ENCODE measurements at places on chromosomes 12 and 14.

- DNase-seq: no peak
Observed at GRCh38 chr14:59753512-59753911, 117.1 kb downstream of the RTN1 start.

GRCh38 chr12:53340398-53340797 lies 4.2 kb upstream of the SP7 start:
- no peak for DNase-seq

DNA sequence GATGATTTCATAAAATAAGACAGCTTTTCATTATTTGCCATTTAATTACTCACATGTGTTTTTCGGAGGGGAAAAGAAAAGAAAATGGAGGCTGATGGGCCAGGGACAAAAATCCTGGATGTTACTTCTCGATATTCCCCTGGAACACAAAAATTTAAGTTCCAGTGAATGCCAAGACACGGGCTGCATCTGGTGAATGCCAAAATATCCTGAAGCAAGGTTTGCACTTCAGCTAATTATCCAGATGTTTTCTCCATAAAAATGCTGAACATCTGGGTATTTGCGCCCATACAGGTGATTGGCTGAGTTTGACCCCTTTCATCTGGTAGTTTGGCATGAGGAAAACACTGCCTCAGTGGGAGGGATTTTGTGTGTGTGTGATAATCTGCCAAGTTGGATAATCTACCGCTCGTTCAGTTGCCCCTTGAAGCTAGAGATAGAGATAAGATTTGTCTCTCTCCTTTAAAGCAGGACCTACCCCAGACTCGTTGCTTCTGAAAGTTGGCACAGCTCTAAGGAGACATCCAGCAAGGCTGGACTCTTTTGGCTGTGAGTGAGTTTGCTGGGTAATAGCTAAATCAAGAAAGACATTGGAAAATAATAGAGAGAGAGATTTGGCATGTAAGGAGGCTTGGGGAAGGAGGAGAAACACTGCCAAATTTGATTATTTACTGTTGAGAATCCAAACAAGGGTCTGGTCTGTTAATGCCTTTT lies 390.0 kb downstream of the EGLN3 start:
- no peak for DNase-seq

GRCh38 chr12:82279536-82280058 lies 78.6 kb downstream of the CCDC59 start:
- DNase-seq: peak; percentile 60

GRCh38 chr14:55546212-55546874 lies 33.7 kb upstream of the KTN1 start:
- no peak for DNase-seq

DNA sequence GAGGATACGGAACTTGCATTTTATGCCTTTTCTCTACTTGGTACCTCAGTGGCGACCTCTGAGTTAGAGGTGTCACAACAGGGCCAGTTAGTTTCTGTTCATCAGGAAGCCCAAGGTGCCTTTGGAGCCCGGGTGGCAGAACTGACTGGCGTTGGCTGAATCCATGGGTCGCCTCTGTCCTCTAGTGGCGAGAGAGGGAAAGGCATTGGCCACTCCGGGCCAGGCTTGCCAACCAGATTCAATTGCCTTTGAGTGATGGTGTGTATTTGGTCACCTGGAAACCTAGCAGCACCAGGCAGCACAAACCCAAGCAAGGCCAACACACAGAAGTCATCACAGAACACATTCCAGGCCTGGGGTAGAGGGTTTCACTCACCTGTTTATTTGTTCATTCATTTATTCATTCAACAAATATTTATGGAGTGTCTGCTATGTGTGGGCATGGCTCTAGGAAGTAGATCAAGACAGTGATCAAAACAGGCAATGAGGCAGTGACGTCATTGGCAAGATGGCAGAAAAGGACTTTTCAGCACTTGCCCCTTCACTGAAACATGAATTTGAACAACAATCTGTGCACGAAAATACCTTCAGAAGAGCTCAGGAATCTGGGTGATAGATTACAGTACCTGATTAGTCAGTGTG lies 40.5 kb upstream of the KCNA5 start:
- peak; percentile 24 for DNase-seq

DNA sequence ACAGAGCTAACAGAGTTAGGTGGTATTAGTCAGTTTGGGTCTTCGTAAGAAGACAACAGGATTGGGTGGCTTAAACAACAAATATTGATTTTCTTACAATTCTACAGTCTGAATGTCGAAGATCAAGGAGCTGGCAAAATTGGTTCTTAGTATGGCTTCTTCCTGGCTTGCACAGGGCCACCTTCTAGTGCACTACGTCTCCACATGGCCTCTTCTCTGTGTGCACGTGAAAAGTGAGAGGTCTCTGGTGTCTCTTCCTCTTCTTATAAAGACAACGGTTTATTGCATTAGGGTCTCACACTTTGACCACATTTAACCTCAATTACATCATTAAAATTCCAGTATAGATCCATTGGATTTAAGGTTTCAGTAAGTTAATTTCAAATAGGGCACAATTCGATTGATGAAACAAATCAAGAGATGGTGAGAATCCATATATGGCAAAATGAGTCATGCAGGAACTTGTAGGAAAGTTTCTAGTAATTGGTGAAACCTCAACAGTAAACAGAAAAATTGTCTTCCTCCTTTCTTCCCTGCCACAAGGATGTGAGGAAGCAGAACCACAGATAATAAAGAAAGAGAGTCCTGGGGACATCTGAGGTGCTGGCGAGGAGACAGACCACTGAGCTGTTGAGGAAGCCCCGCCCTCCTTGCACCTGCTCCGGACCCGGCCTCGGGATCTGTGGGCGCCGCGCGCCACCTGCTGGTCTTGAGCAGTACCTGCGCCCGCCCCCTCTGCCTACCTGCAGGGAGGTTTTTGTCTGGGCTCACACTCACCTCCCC lies 846.7 kb downstream of the TMEM121 start:
- DNase-seq: peak; percentile 60

DNA sequence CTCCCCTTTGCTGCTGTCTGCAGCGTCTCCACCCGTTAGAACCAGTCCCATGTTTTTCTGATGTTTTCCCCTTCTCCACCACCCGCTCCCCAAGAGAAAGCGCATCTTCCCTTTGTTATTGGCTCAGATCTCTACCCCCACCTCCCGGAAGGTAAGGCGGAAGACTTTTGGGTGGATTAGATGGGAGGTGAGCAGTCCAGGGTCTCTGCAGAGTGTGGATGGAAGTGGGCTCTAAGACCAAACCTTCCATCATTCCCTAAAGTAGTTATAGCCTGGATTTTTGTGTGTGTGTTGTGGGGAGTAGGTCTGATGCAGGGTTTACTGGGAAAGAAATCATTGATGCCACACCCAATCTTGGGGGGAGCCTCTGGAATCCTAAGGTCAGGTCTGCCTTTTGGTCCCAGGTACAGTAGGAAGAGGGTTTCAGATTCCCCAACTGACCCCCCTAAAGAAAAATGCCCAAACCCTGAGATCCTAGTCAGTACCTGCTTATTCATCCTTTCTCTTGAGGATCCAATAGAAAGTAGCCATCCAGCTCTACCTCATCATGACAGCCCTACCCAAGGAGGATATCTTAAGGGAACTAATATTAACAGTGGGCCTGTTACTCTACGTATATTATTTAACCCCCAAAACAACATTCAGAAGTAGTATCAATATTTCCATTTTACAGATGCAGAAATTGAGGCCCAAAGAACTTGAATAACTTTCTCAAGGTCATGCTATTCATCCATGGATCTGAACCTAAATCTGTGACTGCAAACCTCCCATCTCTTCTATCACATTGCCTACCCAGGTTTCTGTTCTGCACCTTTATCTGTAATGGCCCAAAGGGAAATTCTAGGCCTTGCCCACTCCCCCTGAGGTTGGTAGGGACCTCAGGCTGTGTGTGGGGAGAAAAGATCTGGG lies 1.1 kb downstream of the KIF5A start:
- no peak for DNase-seq

GRCh38 chr14:53278602-53279506 lies 125.7 kb upstream of the DDHD1 start:
- no peak for DNase-seq
